Sigmoid colon (tissue), 7 donors: ENCODE measurements at places on chromosomes 6 and 20.

DNA sequence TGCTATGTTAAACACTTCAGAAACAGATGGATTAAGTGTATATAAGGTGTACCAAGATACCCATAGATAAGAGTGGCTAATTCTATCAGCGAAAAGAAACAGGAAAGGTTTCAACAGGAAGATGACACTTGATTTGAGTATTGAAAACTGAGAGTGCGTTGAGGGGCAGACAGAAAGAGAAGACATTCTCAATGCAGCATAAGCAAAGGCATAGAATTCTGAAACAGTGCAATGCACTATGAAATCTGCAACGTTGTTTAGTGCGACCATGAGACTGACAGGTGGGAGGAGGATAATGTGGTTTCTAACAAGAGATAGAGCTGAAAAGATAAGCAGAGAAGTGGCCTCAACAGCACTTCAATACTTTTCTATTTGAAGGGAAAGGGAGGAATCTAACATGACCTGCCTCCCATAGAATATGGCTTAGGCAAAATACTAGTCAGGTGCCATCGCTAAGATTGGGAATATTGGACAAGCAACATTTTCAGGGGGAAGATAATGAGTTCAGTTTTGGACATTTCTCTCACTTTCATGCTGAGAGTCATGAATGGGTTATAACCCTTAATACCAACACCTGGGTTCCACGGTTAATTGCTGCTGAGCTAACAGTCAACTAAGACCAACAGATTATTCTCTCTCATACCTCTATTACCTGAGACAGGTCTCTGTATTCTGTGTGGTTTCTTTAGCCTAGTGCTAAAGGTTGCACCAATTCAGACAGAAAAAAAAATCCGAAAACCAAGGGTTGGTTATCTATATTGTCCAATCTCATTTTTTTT is 312.9 kb upstream of the ARID1B start:
- no peak for DNase-seq

GRCh38 chr6:129448965-129449364 is 261.0 kb downstream of the ARHGAP18 start:
- DNase-seq: no peak

GRCh38 chr20:11165789-11166188 is 492.0 kb upstream of the JAG1 start:
- DNase-seq: no peak

DNA sequence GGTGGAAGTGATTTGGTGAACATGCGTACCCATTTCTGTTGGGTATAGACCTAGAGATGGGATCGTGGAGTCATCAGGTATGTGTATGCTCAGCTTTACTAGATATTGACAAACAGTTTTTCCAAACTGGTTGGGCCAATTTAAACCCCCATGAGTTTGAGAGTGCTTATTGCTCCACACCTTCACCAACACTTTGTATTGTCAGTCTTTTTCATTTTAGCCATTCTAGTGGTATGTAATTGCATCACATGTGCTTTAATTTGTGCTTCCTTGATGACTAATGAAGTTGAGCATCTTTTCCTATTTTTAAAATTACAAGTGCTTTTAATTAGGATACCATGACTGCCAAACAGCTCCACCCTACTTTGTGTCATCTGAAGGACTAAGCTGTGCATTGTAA is 158.9 kb upstream of the AKIRIN2 start:
- no peak for DNase-seq

GRCh38 chr6:167791091-167791779 is 35.5 kb upstream of the AFDN start:
- no peak for DNase-seq

DNA sequence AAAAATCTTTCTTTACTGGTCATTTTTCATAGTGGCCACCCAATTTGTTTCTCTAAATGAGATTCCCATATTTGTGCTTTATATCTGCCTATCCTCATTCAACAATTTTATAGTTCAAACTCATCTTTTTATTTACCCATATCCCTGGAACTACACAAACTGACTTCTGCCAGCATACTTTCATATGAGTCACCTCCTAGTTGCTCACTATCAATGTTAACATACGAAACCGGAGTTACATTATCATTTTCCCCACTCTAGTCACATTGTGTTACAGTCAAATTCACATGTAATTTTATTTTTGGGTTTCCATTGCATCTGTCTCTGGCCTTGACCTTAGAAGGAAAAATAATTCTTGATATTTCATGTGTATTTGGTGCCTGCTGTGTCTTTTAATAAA is 499.4 kb downstream of the MAFB start:
- no peak for DNase-seq

GRCh38 chr6:16633465-16633864 is 127.8 kb downstream of the ATXN1 start:
- no peak for DNase-seq

GRCh38 chr6:30075790-30076732 is 492 bp upstream of the RNF39 start:
- no peak for DNase-seq

DNA sequence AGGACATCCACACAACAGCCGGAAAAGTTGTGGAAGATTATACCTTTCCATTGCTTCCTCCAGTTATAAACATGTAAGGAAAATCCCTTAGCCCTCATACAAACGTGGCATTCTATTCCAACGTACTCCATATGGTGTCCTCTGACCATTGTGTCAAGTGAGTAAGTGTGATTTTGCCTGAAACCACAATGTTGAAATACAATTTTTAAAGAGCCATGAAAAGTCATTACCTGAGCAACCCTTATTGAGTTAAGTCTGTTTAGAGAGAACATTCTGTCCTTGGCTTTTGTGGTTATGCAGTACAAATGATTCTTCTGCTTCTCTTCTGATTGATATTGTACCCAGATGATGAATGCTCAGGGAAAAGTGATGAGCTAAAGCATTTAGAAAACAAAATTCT is 530.1 kb downstream of the HAO1 start:
- DNase-seq: no peak

- no peak for DNase-seq
Measured at GRCh38 chr6:7434672-7435071, 45.1 kb downstream of the RIOK1 start.

GRCh38 chr6:152404086-152404857 is 232.9 kb downstream of the SYNE1 start:
- no peak for DNase-seq

GRCh38 chr20:36243726-36244125 is 7.4 kb downstream of the AAR2 start:
- no peak for DNase-seq
